ENCODE measurements at places on chromosomes 11 and 22.

- no peak for DNase-seq
Observed at GRCh38 chr11:35063488-35063931, 75.5 kb upstream of the CD44 start.

DNA sequence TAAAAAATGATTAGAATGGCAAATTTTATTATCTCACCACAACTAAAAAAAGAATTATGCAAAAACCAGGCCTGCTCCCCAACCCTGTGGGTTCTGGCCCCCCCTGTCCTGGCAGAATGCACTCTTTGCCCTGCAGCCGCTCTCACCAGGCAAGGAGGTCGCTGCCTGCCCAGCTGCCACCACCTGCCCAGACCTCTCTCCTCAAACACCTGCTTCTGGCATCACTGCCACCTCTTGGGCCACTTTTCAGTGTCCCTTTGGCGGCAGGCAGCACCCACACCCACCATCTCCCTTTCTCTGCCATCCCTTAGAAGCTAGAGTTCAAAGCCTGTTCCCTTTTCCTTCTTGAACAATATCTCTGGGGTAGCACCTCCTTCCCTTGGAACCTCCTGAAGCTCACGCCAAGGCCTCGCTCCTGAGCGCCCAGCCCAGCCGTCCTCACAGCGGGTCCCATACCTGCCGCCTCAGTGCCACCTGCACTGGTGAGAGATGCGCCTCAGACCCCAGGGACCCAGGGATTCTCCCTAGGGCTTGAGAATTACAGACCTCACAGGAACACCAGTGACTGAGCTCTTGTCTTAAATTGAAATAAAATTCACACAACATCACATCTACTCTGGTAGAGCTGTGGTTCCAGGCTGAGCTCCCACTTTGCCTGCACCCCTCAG is 44.6 kb downstream of the SGSM3 start:
- no peak for DNase-seq

DNA sequence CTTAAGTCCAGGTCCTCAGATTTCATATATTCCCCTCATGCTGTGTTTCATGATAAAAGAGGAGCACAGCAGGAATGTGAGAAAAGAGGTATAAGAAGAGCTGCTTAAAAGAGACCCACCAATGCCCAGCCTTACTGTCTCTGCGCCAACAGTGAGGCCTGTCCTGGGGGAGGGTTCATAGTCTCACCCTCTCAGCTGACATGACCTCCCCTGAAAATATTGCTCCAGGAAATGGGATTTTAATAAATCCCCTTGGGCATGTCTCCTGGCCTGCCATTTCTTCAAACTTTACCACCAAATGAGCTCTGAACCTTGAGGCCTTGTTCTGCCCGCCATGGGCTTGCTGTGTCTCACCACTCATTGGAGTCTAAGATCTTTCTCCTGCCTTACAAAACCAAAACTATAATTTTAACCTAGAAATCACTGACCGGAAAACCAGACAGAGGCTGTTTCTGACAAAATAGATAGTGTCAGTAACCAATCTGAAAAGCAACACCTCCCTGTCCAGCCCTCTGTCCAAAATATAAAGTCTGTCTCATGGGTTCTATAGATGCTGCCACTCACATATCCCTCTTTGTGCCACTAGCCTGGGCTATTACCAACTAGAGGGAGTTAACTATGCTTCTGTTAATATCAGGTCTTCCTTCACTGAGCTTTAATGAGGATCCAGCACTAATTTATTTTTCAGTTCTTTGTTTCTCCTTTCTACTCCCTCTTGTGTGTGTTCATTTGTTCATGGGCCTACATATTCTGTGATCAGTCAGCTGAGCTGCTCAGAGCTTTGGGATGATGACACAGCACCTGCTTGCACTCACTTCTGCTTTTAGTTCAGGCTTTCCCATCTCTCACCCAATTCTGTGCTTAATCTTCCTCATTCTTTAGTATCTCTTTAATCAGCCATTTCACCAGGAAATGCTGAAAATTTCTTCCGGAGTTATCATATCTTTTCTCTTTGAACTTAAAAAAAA is at the start of gene OR2AG2:
OR2AG2 (minus strand) TSS at position 51 of the 968 bp plus-strand sequence. CDS start 3,019 bp downstream, outside the sequence.
- DNase-seq, result no peak

- no peak for DNase-seq
Observed at GRCh38 chr11:112620621-112621394, 340.4 kb upstream of the NCAM1 start.

GRCh38 chr11:76955459-76956114 is 78.6 kb upstream of the B3GNT6 start:
- no peak for DNase-seq

- DNase-seq, result peak; percentile 72
Observed at GRCh38 chr11:8099291-8099899, 18.4 kb downstream of the TUB start.

GRCh38 chr11:61375761-61376108 is 13.6 kb downstream of the TMEM138 start:
- DNase-seq, result no peak

DNA sequence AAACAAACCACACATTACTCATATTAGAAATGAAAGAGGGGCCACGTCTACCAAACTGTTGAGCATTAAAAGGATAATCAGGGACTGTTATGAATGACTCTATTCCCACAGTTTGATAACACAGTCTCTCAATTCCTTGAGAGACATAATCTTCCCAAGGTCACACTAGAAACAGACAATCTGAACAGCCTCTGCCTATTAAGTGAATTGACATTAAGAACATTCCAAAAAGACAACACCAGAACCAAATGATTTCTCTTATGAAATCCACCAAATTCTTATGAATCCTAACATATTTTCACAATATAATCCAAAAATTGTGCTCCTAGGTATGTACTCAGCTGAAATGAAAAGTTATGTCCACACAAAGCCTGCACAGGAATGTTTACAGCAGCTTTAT is 4.6 kb downstream of the RFPL1 start:
- no peak for DNase-seq

DNA sequence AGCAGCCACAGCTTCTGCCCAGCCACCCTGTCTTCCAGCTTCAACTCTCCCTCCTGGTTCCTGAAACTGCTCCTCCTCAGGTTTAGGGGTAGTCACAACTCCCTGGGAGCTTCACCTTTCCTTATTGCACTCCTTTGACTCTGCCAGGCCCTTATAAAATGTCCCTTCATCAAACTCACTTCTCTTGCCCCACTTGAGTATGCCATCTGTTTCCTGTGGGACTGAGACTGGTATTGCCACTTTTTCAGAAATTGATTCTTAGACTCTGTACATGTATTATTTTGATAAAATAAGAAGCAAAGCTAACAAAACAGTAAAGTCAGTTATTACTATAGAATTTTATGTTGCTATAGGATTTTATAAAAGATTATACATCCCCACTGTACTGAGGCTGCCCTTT is 134.1 kb downstream of the SPON1 start:
- no peak for DNase-seq

- no peak for DNase-seq
Observed at GRCh38 chr22:31604746-31605705, 57.0 kb downstream of the PISD start.

All from activated naive CD4-positive, alpha-beta T cell treated with anti-CD3 and anti-CD28 coated beads, Interleukin-2, amount 50 U/mL, for 16 hours (primary cell).